GM13977 (cell line): ENCODE measurements at places on chromosomes 1 and 21.
A peak's percentile ranks its signal among the peaks of the same experiment; 100 is the strongest.

DNA sequence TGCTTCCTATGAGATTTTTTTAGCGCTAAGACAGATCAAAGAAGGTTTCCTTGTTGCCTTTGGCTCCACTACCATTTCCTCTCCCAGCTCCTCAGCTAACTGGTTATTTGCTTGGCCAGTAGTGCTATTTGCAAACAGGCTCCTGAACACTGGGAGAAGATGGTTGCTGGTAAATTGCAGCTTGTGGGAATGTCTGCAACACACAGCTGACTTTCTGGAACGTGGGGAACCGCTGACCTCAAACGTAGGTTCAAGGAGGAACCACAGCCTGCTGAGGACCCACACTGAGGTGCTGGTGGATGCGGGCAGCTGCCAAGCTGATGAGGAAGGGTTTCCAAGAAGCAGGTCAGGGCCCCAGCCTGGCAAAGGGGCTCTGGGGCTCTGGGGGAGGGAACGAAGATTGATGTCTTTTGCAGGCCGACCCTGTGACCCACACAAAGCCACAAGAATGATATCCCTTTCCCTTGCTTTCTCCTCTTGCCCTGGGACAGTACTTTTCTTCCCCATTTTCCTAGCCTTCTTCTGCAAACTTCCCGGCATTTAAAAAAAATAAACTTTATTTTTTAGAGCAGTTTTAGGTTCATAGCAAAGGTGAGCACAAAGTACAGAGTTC, 24.8 kb downstream of the GNG4 start:
- DNase-seq, result no peak

DNA sequence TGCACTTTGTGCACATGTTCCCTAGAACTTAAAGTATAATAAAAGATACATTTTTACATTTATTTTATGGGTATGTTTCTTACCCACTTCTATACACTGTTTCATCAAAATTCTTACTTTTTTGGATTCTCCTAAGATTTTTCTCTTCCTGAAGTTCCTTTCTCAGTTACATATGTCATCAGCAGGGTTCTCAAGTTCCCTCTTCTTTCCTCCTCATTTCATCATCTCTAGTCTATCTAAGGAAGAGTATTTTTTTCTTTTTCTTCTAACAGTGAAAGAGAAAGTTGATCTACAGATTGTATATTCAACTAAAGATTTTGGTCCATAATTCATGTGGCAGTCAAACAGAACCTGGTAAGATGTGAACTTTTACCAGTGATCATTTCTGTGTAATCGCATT, 41.2 kb upstream of the CYYR1 start:
- DNase-seq, result no peak

DNA sequence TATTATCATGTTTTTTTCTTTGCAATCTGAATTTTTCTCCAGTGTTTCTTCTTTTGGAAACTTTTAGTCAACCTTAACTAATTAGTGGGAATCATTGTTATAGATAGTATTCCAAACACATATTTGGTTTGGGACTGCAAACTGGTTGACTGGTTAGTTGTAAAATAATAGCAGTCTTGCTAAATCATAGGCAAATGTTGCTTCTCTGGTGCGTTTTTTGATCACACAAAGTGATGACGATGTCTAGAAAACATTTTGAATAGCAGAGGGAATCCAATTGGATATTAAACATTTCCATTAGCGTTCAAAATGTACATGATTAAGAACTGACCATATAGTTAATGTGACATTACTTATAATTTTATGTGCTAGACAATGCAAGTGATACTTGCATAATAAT, 4.5 kb downstream of the DNAJB4 start:
- no peak for DNase-seq

DNA sequence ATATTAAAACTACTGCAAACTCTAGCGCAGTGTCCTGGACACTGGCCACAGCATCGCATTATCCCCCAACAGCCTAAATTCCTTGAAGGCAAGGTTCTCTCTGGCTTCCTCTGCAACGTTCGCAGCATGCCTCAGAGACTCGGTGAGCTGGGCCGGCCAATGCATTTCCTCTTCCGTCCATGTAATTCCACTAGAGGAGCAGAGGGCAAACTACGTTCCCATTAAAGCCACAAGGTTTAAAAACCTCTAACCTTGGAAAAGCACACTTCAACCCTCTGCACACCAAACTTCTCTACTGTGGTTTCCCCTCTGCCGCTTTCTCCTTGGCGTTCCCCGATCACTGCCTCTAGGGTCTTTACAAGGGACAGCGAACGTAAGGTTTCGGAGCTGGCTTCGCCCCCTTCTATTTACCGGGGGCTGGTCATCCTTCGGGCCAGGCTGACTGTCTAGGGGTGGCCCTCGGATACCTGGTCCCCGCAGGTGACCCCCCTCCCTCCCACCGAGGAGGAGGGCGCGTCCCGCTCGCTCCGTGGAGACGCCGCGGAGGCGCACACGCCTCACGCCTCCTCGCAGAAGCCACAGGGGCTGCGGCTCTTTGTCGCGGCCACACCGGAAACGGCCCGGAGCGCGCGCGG, 456 bp upstream of the SMYD2 start:
- DNase-seq, result no peak

DNA sequence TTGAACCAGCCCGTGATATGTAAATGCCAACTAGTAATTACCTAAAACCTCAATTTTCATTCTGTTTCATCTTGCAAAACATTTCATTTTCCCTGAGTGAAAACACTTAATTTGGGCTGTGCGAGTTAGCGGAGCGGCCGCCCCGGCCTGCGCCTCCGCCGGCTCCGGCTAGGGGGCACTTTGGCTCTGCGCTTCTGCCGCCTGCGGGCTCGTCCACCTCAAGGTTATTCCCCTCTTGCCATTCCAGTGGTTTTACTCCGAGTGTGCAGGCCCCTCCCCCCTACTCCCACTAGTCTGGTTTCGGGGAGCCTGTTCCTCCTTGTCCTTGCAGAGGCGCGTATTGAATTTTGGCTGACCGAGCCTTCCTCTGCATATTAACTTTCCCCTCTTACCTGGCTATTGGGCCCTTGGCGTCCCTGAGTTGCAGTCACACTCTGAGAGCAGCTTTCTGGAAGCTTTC, 55.6 kb downstream of the PEX14 start:
- no peak for DNase-seq

DNA sequence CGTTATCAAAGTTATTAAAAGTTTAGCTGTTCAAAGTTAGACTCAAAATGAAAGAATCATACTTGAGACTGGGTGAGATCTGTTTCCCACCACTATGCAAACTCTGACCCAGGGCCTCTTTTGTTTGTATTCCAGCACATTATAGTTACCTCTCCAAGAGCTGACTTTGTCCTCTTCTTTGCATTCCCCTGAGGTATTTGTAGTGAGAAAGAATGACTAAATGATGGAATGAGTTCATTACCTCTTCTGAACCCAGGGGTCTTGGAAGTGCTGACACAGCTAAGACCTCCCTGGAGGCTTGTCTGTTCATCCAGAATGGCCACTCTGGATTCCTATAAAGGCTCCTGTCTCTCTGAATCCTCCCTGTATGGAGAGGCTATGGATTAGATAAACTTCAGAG, 62.4 kb downstream of the FGGY start:
- no peak for DNase-seq

DNA sequence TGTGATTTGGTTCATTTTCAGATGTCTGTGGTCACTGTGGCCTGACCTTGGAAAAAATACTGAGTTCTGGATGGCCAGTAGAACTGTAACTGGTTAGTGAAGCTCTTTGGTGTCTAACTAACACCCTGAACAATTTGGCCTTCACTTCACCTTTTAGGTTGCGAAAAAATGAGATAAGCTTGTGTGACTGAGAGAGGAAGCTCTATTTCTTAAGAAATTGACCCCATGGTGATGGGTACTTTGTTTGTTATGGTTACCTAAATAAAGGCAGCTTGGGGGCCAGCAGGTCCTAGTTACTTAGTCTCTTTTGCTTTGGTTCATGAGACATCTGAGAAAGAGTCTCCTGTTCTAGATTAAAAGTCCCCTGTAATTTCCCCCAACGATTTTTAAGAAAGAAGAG, 181.6 kb downstream of the ZNF326 start:
- DNase-seq, result no peak

DNA sequence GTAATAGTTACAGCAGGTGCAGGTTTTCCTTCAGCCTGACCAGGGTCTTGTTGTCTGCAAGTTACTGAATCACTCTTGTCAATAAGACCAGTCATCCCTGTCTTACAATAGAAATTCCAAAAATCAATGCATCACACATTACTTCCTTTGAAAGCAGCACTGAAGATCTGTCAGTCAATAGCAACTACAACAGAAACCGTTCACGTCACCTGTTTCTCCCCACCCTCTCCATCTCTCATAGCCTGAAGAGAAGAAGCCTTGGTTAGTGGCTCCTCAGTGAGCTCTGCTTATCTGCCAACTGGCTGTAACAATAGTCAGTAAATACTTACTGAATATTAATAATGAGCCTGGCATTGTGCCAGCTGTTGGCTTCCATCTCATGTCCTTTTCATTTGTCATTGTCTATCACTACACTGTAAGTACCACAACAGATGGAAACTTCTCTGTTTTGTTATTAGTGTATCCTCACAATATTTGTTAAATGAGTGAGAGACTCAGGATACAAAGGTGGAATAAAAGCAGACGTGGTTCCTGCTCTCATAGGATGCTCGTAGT, 195.2 kb downstream of the S1PR1 start:
- DNase-seq, result no peak

- DNase-seq, result no peak
Measured at GRCh38 chr1:1120866-1121591, 5.1 kb upstream of the C1orf159 start.

DNA sequence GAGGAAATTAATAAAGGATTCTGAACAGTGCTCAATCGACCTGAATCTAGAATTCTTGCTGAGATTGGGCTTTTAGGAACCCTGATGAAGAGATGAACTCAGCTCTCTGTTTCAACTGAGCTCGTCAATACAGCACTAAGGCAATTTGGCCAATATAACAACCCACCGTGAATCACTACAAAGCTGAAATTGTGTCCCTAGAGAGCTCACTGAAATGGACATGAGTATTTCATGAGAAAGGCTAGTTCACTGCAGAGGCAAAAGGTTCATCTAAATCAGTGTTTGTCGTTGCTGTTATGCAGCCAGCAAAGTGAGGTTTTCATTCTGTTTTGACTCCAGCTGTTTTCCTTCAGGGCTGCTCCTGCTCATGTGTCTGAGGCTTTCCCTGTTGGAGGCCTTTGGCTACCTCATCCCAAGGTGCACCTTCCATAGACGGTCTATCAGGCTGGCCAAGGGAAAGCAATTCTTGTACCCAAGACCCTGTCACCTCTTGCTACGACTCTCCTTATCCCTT, 83.5 kb downstream of the URB2 start:
- DNase-seq, result no peak

DNA sequence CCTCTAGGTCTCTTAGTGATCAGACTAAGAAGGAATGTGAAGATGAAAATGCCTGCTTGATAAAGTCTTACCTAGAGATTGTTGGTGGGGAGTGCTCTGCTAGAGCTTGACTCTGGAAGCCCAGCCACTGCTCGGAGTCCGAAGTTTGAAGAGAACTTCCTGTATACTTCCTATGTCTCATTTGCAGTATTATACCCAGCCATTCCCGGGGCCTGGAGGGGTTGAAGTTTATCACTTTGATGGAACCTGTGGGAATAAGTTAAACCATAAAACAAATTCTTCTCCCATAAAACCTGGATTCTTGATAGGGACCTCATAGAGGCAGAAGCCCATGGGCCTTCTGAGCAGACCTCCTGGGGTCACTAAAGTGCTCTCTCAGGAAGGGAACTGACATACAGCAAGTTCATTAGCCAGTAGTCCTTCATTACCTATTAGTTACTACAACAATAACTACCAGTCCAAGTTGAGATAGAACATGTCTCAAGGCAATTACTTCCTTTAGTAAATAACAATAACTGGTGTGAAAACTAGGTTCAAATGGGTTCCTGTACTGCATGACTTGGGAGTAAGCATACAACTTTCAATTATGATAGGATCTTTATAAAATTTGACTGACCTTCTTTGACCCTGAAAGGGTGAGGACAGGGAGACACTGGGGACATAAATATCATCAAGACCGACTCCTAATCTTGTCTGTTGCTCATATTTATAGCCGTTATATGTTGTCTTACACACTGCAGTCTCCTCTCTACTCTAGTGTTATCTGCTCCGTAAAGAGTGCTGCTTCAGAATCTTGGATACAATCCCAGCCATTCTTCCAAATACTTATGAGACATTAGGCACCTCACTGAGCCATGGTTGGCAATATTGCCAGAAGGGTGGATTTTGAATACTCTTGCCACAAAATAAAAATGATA, at the start of gene OR6N1:
Gene OR6N1 (minus strand): TSS at position 246 of the 917 bp plus-strand sequence. CDS start 5,513 bp downstream, outside the sequence.
- no peak for DNase-seq

GRCh38 chr1:28428012-28428411, 58.5 kb downstream of the PHACTR4 start:
- DNase-seq, result peak; percentile 26

GRCh38 chr1:23756676-23757075, 13.4 kb downstream of the ELOA start:
- no peak for DNase-seq

DNA sequence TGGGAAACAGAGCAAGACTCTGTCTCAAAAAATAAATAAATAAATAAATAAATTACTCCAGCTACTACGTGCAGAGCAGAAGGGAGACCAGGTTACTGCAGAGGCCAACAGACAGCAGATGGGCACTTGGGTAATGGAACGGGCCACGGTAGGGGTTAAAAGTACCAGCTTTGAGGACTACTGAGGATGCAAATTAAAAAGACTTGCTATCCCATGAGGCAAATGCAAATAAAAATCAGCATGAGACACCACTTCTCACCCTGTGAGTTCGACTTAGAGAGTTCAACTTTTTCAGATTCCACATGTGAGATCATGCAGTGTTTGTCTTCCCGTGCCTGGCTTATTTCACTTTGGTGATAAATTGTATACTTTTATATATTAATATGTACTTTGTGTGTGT, 6.6 kb downstream of the SLC2A5 start:
- no peak for DNase-seq

DNA sequence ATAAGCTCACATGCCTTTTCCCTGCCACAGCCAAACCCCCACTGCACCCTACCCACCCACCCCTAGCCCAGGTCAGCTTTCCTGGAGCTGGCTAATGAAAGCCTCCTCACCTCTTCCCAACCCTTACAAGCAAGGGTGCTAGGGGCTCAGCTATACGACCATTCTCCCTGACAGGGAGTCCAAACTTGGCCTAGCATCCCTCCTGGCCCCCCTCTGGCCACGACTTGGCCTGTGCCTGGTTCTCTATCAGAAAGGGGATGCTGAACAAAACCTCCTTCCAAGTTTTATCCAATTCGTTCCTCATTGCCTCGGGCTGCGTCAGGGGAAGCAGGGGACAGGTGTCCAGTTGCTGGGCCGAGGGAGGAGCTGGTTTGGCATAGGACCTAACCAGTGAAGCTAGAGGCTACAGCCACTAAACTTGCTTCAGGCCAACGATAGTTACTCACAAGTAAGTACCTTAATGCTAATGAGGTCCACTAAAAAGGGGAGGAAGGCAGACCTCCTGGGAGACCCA, 8.6 kb downstream of the TMEM81 start:
- peak; percentile 9 for DNase-seq
